ENCODE measurements at places on chromosomes 4 and X. TPM values are rescaled to one million over a fixed set of nuclear protein-coding genes. Genes with fewer than 3 reads are reported as not detected.

The CLIC2 gene
- 0.19 TPM for total RNA-seq

The SMARCA1 gene
- total RNA-seq: 32.3 TPM

The CSAG1 gene
- total RNA-seq: 0.24 TPM

The GLRA2 gene
- total RNA-seq: not detected

The TRIM60 gene
- total RNA-seq: not detected

The MEPE gene
- total RNA-seq: not detected

The FRMPD4 gene
- total RNA-seq: 0.02 TPM

The RADX gene
- 0.06 TPM for total RNA-seq

The FAM9B gene
- total RNA-seq: not detected

The NPFFR2 gene
- not detected for total RNA-seq

The ANKRD50 gene
- total RNA-seq: 4.9 TPM

The ADAM29 gene
- not detected for total RNA-seq

The RHOXF1 gene
- total RNA-seq: not detected

The NEXMIF gene
- total RNA-seq: 0.01 TPM

The PLP1 gene
- total RNA-seq: not detected

The CLTRN gene
- total RNA-seq: 0.96 TPM

The RNF128 gene
- 0.06 TPM for total RNA-seq

The EIF1AX gene
- total RNA-seq: 106 TPM

The ARHGAP36 gene
- total RNA-seq: not detected

Measured in A549 treated with AZD2906 at 1 μM for 4 hours (cell line).